C1 segment of cervical spinal cord (tissue), 14 donors: ENCODE measurements at places on chromosomes 11 and 22.

GRCh38 chr11:28176351-28176750 is 68.2 kb downstream of the METTL15 start:
- DNase-seq = no peak

DNA sequence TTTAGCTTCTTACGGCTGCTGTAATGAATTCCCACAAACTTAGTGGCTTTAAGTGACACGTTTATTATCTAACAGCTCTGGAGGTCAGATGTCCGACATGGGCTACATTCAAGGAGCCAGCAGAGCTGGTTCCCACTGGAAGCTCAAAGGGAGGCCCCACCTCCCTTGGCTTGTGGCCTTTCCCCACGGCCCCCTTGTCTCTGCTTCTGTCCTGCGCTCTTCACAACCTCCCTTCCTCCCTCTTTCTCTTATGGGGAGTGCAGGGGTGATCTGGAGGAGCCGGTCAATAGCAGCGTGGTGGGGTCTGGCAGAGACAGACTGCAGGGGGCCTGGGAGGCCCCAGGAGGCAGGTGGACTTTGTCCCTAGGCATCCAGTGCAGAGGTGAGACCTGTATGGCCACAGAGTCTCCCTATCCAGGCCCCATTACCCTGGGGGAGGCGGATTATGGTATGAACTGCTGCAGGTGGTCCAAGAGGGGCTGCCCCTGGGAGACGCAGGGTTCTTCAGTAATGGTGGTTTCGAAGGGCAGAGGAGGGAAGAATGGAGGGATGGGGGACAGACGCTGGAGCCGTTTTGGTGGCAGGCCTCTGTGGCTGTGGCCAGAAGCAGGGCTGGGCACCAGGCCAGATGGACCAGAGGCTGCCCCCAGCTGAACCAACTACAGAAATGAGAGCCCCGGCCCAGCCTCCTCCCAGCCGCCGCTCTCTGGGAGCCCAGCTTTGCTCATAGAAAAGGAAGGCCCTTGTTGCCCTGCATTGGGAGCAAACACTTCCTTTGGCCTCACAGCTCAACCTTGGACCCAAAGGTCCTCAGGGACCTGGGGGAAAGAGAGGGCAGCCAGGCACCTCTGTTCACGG is 30.7 kb upstream of the KCNQ1OT1 start:
- no peak for DNase-seq

GRCh38 chr11:115942011-115942410 is 437.8 kb upstream of the CADM1 start:
- DNase-seq = no peak

- DNase-seq = no peak
Measured at GRCh38 chr11:2589538-2589934, 110.3 kb downstream of the KCNQ1OT1 start.

DNA sequence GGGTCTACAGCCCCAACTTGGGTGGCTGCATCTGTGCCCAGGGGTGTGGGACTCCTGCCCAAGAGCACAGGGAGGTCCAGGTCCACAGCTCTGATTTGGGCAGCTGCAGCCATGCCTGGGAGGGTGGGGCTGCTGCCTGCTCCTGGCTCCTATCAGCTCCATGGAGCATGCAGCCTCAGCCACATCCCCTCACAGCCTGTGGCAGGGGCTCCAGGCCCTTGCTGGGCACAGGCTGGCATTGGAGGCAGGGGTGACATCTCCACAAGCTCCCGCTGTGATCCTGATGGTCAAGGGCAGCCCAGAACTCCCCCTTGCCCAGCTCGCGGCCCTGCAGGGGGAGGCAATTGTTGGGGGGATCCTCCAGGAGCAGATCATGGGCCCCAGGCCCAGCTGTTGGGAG is 6.3 kb upstream of the OR56A4 start:
- DNase-seq = no peak

GRCh38 chr11:125481531-125481930 is 14.5 kb downstream of the FEZ1 start:
- DNase-seq = peak; percentile 67

GRCh38 chr11:26162291-26162690 is 169.6 kb upstream of the ANO3 start:
- DNase-seq = no peak
